Adrenal gland (tissue), 19 donors: ENCODE measurements at places on chromosomes 5 and 9. TPM values are rescaled to one million over a fixed set of nuclear protein-coding genes. Genes with fewer than 3 reads are reported as not detected.

INSL4 gene
- not detected for polyA plus RNA-seq

CYSRT1 gene
- polyA plus RNA-seq = 3.4 TPM

SOX30 gene
- 0.27 TPM for polyA plus RNA-seq

SMIM23 gene
- not detected for polyA plus RNA-seq

SPATA31A7 gene
- not detected for polyA plus RNA-seq

PCDHGA10 gene
- polyA plus RNA-seq = 1.5 TPM

TMEM171 gene
- 0.13 TPM for polyA plus RNA-seq

LAMC3 gene
- 85.3 TPM for polyA plus RNA-seq

KCNV2 gene
- polyA plus RNA-seq = not detected

CCL28 gene
- polyA plus RNA-seq = 1.1 TPM

MEIKIN gene
- polyA plus RNA-seq = not detected

CTNND2 gene
- 1.8 TPM for polyA plus RNA-seq

SLC25A2 gene
- not detected for polyA plus RNA-seq

PAXX gene
- 4.9 TPM for polyA plus RNA-seq

TLR4 gene
- polyA plus RNA-seq = 17.6 TPM

C9 gene
- 0.40 TPM for polyA plus RNA-seq
